Jurkat, Clone E6-1 (cell line): ENCODE measurements at places on chromosomes 6 and 20.
A peak's percentile ranks its signal among the peaks of the same experiment; 100 is the strongest.

- DNase-seq = no peak
Observed at GRCh38 chr20:16953858-16954257, 205.7 kb downstream of the OTOR start.

DNA sequence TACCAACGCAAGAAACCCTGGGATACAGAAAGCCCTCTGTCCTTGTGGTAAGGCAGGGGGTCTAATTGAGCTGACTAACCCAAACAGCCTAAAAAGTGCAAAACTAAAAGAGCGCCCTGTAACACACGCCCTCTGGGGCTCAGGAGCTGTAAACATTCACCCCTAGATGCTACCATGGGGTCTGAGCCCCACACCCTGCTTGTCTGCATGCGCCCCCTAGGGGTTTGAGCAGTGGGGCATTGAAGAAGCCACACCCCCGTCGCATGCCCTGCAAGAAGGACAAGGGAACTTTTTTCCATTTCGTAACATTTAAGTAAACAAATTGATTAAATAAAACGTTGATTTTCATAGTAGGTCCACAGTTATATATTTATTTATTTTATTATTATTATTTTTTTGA is 616.9 kb upstream of the MAN1A1 start:
- DNase-seq = peak; percentile 50

DNA sequence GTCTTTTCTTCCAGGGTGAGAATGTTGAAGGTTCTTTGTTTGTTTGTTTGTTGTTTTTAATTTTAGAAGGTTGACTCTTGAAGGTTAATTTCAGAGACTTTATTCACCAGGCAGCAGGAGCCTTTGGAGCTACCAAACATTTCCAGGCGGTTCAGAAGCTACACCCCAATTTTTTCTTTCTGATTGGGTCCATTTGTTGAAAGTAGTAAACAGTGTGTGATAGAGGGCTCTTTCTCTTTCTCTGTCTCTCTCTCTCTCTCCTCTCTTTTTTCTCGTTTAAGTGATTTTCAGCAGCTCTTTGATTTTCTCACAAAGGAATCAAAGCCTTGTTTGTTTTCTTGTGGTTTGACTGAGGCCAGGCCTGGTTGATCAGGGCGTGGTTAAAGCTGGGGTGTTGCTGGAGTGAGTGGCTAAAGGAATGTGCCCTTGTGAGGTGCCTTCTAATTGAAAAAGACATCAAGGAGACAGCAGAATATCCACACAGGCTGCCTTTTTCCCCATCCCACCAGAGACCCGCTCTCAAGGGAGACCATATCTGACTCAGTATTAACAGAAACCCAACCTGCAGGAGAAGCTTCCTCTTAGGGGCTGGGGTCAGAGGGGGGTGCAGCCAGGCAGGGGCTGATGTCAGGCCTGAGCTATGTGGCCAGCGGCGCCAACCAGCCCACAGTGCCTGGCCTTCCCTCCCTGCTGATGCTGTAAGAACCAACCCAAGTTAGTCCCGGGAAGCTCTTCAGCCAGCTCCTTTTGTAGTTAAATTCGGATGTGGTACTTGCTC is 40.4 kb upstream of the NAA20 start:
- peak; percentile 18 for DNase-seq

DNA sequence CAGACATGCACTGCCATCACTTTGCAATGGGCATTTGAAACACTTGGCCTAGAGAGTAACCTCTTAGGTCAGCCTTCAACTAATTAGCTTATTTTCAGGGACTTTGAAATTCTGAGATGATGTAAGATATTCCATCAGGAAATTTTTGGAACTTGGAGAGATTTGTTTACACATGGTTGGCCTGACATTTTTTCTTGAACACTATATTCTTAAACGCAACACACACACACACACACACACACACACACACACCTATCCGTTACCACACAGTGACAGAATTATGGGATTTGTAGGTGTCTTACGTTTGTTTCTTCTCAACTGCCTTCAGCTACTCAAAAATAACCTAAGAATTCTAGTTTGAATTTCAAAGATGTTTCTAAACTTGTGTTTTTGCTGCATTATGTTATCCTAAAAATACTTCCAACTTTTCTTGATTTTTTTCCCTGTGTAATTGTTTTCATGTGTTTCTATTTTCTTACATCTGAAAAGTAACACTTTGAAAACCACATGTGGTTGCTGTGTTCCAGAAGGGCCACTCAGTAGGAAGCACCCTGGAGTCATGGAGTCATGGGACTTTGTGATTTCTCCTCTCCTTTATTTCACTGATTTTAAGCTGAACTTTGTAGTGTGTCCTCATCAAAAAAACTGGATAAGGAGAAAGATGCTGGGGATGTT is 31.9 kb downstream of the MARCKS start:
- no peak for DNase-seq

DNA sequence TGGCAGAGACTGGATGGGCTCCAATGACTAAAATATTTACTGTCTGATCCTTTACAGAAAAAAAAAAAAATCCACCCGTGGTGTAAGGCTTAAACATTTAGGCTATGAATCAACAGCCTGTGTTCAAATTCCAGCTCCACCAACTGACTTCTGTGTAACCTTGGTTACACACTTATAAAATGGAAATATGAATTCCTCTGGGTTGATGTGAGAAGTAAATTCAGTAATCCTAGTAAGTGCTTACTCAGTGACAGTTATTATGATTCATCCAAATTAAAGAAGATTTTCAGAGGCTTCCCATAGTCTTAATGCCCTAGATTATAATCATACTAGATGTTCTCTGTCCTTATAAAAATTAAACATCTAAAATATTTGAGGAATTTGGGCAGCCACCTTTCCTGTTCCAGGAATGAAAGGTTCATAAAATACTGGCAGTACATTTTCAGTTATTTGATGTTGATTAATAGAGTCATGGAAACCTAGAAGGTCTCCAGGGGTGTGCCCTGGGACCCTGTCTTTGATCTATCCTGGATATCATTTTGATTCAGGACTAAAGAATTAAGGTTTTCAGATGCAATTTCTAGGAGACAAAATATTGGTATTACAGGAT is 180.3 kb upstream of the ZNF217 start:
- DNase-seq = no peak

DNA sequence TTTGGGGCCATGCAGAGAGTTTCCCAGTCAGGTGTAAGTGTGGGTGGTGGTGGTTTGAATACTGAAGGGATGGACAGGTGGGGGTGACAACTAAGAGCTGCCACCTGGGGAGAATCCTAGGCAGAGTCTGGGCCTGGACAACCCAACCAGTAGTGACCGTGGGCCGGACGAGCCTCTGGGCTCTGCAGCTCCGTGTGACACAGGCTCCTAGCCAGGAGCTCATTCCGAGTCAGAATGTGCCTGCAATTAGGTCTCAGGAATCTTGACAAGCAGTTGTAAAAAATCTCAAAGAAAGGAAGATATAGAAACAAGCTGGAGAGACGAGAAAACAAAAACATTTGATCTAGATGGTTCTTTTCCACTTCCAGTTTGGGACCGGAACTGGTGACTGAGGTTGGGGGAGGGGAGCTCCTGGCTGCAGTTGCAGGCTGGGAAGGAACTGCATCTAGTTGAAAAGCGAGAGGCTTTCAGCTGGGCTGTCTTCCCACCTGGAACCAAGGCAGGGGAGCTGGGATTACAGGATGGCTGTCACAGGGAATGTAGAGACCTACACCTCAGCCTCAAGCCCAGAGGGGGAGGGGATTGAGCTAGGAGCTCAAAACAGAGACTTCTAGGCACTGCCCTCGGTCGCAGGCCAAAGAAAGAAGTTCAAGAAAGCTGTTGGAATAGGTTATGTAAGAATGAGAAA is 156.9 kb downstream of the PAX1 start:
- no peak for DNase-seq

DNA sequence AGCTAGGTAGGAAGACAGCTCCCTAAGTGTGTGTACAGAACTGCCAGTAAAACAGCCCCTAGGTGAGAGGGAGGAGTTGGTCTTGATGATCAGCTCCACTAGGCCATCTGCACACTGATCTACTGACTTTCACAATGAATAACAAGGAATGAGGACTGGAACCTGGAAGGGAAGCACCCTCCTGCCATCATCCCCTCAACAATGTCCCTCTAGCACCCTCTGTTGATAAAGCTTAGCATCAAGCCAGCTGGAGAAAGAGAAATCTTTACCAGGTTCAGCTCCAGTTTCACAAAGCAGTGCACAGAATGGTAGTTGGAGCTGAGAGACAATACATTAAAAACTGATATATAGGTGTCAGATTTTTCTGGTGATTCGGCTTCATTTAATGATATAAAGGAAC is 57.2 kb upstream of the IRAK1BP1 start:
- no peak for DNase-seq

DNA sequence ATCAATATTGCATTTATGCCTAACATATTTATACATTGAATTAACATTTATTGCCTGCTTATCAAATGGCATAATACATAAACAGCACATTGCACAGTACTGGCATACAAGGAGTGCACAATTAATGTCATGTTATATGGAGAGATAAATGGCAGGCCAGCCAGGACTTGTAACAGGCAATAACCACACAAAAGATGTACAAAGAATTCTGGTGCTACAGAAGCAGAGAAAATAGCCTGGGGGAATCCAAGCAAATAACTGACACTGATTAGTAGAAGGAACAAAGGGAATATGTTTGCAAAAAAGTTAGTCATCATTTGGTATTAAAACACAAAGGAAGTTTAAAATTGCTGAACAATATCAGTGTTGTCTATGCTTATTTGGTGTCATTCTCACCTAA is 27.3 kb downstream of the COL21A1 start:
- DNase-seq = no peak

GRCh38 chr6:143804835-143805239 is 38.3 kb upstream of the LTV1 start:
- DNase-seq = no peak

GRCh38 chr6:29708432-29709179 is 14.6 kb upstream of the HLA-F start:
- DNase-seq = peak; percentile 97

DNA sequence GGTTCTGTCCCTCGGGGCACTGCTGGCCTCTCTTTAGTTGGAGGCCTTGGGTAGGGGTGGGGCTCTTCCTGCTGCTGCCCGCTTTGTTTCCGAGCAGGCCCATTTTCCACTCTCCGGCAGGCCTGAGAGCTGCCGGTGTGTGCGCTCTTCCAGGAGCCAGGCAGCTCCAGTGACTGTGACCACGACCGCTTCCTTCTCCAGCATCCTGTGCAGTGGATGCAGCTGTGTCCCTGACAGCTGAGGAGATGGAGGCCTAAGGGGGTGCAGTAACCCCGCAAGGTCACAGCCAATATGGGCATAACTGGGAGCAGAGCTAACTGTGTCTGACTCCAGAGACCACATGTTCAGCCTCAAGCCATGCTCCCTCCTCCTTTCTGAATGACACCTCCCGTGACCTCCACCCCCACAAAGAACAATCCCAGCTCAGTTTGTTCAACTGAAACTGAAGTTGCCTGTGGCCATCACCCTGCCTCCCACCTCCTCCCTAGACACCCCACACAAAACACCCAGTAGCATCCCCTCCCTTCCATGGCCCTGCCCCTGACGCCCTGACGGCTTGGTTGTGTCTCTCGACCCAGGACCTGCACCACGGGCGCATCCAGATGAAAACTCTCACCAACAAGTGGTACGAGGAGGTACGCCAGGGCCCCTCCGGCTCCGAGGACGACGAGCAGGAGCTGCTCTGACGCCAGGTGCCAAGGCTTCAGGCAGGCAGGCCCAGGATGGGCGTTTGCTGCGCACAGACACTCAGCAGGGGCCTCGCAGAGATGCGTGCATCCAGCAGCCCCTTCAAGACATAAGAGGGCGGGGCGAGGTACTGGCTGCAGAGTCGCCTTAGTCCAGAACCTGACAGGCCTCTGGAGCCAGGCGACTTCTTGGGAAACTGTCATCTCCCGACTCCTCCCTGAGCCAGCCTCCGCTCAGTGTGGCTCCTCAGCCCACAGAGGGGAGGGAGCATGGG is 27.8 kb downstream of the SPATA2 start:
- no peak for DNase-seq

- no peak for DNase-seq
Observed at GRCh38 chr20:24828992-24829648, 119.9 kb upstream of the CST7 start.

DNA sequence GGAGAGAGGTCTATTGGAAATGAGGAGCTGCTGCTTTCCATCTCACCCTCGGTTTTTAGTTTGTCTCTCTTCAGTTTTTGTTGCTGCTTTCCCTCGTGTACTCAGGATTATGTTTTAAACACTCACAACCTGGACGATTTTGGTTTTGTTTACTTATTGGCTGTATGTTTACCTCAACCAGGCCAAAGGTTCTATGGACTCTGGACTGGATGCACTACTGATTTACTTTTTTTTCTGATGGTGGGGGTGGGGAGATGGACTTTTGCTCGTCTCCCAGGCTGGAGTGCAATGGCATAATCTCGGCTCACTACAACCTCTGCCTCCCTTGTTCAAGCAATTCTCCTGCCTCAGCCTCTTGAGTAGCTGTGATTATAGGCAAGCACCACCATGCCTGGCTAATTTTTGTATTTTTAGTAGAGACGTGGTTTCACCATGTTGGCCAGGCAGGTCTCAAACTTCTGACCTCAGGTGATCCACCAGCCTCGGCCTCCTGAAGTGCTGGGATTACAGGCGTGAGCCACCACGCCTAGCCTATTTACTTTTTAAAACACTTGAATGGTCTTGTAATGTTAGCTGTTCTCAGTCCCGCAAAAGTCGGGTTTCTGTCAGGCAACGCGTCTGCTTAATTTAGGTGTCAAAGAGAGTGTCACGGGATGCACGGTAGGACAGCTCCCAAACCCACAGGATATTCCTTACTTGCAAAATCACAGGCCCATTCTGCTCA is 148.2 kb upstream of the RIPOR2 start:
- no peak for DNase-seq

DNA sequence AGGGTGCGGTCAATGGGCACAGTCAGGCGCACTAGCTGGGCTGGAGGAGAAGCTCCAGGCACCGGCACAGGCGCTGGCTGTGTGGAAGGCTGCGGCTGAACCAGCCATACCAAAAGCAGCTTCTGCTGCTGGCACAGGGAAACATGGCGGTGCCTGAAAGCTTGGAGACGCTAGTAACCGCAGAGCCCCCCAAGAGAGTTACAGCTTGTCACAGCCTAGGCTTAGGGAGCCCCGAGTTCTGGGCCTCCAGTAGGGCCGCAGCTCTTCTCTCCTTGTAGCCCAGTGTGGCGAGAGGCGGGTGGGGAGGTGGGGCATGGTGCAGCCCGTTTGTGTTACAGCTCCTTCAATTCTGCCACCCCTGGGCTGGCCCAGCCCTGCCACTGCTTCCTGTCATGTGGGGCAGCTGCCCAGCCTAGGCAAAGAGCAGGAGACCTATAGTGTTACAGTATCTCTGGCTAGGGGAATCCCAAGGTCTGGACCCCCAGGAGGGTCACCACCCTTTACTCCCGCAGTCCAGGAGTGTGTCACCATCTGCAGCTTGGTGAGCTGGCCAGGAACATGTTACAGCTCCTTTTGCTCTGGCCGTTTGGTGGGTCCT is 58.6 kb upstream of the MANEA start:
- no peak for DNase-seq

GRCh38 chr6:3208775-3209113 is 18.7 kb downstream of the TUBB2B start:
- DNase-seq = no peak

- no peak for DNase-seq
Observed at GRCh38 chr6:54897462-54898189, 51.1 kb downstream of the FAM83B start.

GRCh38 chr6:11968241-11968806 is 43.8 kb upstream of the HIVEP1 start:
- no peak for DNase-seq

- DNase-seq = no peak
Observed at GRCh38 chr6:54419885-54420284, 111.6 kb downstream of the TINAG start.

- no peak for DNase-seq
Observed at GRCh38 chr6:112939563-112939962, 592.4 kb downstream of the RFPL4B start.
